ENCODE measurements at places on chromosomes 6 and 20.

DNA sequence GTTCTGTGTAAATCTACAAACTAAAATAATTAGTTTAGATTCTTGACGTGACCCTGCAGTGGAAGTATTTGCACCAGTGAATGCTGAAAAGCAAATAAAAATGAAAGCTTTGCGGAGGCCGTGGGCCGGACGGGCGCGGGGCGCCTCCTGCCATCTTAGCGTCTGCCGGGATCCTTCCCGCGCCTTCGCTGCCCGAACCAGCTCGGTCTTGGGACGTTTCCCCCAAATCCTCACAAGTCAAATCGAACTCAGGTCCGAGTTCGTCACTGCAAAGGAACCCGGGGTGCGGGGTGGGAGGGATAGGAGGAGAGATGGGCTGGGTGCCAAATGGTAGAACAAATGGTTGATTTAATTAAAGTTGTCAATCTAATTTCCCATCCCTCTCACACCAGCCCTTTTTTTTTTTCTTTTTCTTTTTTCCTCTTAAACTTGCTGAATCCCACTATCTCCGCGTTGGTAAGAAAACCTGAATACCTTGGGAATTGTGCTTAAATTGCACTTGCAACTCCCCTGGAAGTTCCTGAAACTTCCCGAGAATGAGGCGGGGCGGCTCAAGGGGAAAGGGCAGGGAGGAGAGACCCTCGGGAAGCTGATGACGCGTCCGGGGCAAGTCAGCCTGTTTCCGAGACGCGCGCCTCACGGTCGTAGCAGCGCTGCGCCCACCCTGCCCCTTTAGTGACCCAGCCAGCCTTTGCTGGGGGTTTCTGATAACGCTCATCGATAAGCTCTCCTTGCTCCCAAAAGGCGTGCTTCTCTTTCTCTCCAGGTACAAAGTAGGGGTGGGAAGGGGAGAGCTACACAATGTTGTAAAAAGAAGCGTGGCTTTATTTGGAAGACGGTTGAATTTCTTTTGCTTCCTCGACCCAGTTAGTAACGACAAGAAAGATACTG, 1.8 kb downstream of the GJA1 start:
- peak; percentile 38 for DNase-seq

DNA sequence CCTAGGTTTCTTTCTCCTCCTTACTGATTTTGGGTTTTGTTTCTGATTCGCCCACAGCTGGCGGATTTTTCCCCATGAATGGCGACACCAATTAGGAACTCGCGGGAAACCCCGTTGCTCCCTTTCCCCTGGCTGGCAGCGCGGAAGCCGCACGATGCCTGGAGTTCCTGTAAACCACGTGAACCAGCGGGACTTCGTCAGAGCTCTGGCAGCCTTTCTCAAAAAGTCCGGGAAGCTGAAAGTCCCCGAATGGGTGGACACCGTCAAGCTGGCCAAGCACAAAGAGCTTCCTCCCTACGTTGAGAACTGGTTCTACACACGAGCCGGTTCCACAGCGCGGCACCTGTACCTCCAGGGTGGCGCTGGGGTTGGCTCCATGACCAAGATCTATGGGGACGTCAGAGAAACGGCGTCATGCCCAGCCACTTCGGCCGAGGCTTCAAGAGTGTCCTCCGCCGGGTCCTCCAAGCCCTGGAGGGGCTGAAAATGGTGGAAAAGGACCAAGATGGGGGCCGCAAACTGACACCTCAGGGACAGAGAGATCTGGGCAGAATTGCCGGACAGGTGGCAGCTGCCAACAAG, 3.2 kb upstream of the SEC23B start:
- peak; percentile 12 for DNase-seq

GRCh38 chr6:152775428-152775827, 24.8 kb downstream of the VIP start:
- no peak for DNase-seq

GRCh38 chr6:3358413-3359100, 98.3 kb downstream of the SLC22A23 start:
- DNase-seq, result no peak

- DNase-seq, result no peak
Observed at GRCh38 chr20:58882704-58883089, 30.2 kb downstream of the GNAS start.

GRCh38 chr20:16222859-16223411, 350.3 kb downstream of the KIF16B start:
- no peak for DNase-seq

DNA sequence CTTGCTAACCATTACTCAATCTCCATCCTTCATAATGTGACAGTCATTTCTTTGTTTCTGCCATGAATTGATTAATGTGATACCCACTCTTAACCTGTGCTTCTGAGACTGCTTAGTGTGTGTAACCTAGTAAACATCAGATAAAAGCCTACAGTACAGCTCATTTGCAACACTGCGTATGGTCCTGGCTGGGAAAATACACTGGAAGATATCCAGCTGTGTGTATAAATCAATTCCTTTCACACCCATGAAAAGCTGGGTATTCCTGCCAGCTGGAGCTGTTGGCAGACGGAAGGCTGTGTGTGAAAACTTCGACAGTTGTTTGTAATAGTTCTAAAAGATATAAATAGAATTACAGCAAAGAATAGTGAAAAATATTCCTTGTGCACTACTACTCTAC, 509.2 kb downstream of the FRK start:
- no peak for DNase-seq

DNA sequence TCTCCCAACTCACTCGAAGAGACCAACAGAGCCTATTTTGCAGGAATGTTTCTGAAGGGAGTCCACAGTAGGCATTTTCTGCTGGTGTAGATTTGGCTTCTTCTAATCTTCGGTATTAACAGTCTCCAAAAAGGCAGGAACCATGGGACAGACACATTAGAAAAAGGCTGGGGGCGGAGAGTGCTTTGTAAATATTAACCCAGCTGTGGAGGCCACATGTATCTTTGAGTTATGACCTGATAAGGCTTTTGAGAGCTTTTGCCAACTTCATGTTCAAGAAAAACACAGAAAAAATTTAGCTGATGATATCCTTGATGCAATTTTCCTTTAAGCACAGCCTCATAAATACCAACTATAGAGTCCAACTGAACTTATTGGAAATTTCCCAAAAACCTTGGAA, 119.4 kb upstream of the TSHZ2 start:
- DNase-seq, result no peak

GRCh38 chr6:41037107-41037900, 1.7 kb downstream of the UNC5CL start:
- DNase-seq, result no peak

DNA sequence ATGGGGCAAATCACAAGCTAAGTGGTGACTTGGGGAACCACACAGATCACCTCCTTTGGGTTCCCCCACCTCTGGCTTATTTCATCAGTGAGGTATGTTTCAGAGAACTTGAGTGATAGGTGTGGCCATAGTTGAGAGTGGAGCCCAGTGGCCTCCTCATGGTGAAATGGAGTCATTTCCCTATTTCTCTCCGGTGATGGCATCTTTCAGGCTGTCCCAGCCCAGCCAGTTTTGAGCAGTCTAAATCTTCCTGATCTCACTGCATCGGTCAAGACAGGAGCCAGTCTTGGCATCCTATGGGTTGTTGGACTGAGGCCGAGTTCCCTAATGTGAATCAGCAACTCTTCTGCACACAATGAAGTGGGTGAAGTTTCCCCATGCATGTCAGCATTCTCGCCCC, 132.4 kb downstream of the EYA2 start:
- no peak for DNase-seq

GRCh38 chr6:52675372-52675771, 4.5 kb downstream of the TMEM14A start:
- DNase-seq, result no peak

DNA sequence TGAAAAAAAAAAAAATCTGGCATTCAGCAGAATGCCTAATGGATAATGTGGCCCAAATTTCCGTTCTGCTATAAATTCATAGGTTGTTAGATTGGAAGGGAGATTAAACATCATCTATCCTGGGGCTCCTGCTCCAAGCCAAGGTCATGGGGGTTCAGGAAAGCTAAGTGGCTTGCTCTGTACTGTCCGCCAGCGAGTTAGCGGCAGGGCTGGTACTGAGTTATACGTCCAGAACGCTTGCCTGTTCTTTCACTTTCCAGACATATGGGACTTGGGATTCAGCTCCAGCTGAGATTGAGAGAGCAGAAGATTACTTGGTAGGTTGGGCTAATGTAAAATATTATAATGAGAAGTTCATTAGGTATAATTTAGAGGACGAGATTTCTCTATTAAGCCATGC, 858 bp downstream of the RWDD1 start:
- peak; percentile 59 for DNase-seq

- DNase-seq, result no peak
Observed at GRCh38 chr20:52219441-52219840, 27.9 kb upstream of the ZFP64 start.

- no peak for DNase-seq
Observed at GRCh38 chr6:12976366-12976765, 259.8 kb downstream of the PHACTR1 start.

DNA sequence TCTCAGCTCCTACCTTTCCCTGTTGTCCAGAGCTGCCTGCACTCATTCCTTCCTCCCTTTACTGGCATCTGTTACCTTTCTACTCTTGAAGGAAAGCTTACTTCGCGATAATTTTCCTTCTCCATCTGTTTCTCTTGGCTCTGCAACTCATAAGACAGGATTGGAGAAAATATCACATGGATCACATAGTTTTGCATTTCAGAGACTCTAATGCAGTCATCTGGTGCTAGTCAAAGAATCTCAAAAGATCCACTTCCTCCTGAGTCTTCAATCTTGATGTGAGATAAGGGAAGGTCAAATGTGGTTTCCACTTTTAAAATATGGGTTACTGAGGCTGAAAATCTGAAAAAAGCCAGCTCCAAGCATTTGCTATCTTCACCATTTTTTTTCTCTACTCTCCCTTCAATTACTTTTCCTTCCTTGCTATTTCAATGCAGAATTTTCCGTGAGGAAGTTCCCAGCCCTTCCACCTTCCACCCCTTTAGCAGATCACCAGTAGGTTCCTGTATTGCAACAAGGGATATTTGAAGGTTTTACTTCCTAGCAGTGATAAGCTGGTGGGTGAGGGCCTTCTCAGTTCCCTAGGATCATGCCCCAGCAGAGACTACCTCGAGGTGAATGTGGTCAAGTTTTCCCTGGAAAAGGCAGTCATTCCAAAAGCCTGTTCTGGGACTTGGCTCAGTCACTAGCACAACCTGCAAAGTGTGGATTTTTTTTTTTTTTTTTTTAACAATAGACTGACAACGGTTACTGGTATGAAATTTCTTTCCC, 62.8 kb upstream of the LRRC1 start:
- DNase-seq, result peak; percentile 87

GRCh38 chr6:35719830-35720733, 16.8 kb upstream of the ARMC12 start:
- no peak for DNase-seq

- DNase-seq, result no peak
Observed at GRCh38 chr6:50091641-50092040, 41.9 kb upstream of the DEFB112 start.

- no peak for DNase-seq
Observed at GRCh38 chr6:25351485-25351884, 72.3 kb downstream of the CARMIL1 start.

GRCh38 chr20:17626217-17627007, 55.6 kb downstream of the RRBP1 start:
- no peak for DNase-seq

- DNase-seq, result no peak
Observed at GRCh38 chr20:51507216-51508036, 35.1 kb downstream of the NFATC2 start.

DNA sequence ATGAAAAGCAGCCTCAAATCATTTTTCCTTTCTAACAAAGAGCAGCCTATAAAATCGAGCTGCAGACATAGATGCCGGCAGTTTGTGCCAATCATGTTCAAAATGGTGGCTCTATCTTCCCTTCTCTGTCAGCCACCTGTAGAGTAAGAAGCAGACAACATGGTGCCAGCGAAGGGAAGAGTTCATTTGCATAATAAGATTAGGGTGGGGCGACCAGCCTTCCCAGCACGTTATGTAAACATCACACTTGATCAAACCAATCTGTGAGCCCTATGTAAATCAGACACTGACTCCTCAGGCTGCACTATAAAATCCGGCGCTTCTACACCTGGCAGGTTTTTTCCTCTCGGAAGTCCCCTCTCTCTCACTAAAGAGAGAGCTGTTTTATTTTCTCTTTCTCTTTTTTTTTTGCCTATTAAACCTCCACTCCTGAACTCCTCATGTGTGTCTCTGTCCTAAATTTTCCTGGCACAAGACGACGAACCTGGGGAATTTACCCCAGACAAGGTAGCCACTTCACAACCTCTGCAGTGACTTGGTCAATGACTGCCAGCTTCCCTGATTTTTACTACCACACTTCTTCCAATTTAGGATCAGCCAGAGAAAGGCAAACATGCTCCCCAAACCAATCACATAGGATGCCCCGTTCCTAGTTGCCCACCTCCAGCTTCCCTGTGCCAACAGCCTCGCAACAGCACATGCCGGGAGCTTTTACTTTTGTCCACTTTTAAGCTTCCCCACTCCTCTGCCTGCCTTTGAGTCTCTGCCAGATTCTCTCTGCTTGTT, 12.9 kb downstream of the TPMT start:
- DNase-seq, result peak; percentile 86

DNA sequence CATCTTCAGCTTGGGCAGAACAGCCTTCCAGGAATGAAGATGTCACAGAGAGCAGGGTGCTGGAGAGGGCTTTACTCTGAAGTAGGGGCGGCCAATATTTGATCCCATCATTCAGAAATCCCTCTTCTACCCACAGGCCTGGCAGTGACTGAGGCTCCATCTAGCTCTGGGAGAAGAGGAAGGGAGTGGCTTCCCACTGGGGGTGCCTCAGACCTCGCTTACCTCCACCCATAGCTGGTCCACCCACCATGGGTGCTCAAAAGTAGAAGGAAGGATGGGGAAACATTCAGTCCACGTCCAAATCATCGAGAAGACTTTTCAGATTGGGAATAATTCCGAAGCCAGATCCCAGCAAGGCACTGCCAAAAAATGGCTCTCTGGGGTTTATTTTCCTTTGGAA, 11.8 kb upstream of the THBD start:
- DNase-seq, result no peak

DNA sequence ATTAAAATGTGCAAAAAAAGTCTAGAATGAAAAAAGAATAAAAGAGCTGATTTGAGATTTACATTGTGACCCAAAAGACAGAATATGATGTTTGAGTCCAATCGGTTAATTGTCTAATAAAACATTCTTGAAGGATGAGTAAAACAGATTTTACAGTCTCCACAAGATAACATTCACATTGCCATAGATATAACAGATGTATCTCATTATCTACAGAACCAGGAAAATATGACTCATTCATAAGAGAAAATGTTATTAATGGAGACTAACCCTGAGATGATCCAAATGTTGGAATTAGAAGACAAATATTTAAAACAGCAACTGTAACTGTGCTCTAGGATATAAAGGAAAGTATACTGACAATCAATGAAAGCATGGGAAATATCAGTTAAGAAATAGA, 141.7 kb downstream of the RFX6 start:
- DNase-seq, result no peak

DNA sequence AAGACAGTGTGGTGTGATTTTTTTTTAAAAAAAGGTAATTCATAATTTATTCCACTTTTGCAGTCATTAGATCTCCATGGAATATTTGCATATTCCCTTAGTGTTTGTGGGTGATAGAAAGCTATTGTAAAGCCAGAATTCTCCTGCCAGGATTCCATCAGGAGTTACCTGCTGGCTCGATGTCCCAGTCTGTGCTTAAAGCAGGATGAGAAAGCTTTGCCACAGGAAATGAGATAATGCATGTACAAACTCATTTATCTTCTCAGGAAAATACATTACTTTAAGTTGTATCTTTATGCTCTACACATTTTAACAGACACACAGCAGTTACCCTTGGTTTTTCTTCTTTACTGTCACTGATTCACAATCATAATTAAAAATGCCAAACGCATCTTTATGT, 553.0 kb downstream of the CD109 start:
- DNase-seq, result no peak

- DNase-seq, result peak; percentile 98
Observed at GRCh38 chr20:41693136-41693979, 75.2 kb upstream of the CHD6 start.

GRCh38 chr20:57374931-57375651, 16.1 kb upstream of the RBM38 start:
- no peak for DNase-seq
